ENCODE measurements at places on chromosomes 1 and 21.

GRCh38 chr21:28294051-28294450 lies 698.6 kb downstream of the LTN1 start:
- DNase-seq, result no peak

GRCh38 chr1:66503841-66504470 lies 30.0 kb upstream of the SGIP1 start:
- no peak for DNase-seq

GRCh38 chr21:42775123-42775522 lies 104.2 kb downstream of the WDR4 start:
- no peak for DNase-seq

DNA sequence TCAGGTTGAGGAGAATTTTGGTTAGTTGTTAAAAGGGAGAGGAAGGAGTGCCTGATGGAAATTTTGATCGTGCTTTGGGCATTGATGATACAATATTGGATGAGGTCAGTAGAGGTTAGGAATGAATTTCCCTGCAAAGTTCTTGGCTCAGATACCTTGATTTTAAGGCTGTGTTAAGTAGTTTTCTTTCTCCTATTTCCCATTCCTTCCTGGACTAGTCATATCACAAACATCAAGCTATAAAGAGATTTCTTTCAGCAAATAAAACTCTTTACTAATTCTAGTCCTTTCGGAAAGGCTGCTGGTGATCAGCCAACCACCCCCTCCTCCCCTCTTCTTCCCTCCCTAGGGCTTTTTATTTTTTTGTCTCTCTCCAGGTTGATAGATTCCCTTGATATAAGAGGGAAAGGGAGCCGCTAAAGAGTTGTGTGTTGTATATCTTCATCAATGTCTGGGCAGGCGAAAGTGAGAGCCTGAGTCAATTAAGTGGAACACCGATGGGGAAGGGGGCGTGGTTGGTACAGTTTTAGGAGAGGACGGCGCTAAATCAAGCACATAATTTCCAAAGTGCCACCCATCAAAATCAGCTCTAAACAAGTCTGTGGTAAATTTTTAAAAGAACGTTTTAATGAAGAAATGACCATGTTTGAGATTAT lies 100.1 kb upstream of the PLXNA2 start:
- DNase-seq, result no peak

DNA sequence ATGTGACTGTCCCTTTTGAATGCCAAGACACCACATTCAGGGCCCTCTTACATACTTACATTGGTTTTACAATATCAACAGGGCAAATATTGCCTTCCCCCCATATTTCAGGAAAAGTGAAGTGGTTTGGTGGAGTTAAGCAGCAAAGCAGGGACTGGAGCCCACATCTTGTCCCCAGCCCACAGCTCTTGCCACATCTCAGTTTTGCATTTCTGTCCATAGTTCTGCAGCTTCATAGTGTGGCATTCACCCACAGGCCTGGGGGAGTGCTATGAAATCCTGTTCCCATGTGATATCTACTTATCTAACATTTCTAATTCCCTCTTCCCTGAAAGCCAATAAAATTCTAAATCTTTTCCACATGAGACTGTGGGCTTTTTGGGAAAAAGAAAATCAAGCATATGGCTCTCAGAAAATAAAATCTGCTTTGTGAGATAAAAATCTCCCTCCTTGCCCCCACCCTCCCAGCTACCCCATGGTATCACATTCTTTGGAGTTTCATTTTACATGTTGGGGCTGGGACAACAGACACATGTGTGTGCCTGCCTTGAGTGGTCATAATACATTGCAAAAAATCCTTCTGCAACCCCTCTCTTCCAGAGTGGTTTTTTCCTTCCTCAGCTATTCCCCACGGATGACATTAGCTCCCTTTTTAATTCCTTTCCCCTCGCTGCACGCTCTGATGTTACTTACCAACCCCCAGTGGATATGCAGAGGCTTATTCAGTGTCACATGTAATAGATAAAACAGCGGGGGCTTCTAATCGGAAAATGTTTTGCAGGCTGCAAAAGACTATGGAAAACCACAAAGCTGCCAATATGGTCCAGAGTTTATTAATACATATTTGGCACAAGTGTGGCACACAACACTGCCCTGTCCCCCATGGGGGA lies 20.5 kb upstream of the CD2 start:
- no peak for DNase-seq

- no peak for DNase-seq
Observed at GRCh38 chr1:213883618-213884017, 104.2 kb upstream of the PROX1 start.

GRCh38 chr21:46124926-46125845 lies 27.3 kb downstream of the COL6A2 start:
- DNase-seq, result no peak

Data from stimulated activated CD8-positive, alpha-beta memory T cell treated with anti-CD3 and anti-CD28 coated beads, Interleukin-2, amount 100 ng/mL, for 1 hour (primary cell).